Left ventricle myocardium superior (tissue), 1 donor: ENCODE measurements at places on chromosomes 2 and 18. TPM values are rescaled to one million over a fixed set of nuclear protein-coding genes. Genes with fewer than 3 reads are reported as not detected.

- no peak for DNase-seq
These were observed 849.9 kb downstream of the DCDC2C start for GRCh38 chr2:4553241-4553640.

GRCh38 chr2:144480285-144480684 lies 39.6 kb downstream of the ZEB2 start:
- no peak for DNase-seq

DNA sequence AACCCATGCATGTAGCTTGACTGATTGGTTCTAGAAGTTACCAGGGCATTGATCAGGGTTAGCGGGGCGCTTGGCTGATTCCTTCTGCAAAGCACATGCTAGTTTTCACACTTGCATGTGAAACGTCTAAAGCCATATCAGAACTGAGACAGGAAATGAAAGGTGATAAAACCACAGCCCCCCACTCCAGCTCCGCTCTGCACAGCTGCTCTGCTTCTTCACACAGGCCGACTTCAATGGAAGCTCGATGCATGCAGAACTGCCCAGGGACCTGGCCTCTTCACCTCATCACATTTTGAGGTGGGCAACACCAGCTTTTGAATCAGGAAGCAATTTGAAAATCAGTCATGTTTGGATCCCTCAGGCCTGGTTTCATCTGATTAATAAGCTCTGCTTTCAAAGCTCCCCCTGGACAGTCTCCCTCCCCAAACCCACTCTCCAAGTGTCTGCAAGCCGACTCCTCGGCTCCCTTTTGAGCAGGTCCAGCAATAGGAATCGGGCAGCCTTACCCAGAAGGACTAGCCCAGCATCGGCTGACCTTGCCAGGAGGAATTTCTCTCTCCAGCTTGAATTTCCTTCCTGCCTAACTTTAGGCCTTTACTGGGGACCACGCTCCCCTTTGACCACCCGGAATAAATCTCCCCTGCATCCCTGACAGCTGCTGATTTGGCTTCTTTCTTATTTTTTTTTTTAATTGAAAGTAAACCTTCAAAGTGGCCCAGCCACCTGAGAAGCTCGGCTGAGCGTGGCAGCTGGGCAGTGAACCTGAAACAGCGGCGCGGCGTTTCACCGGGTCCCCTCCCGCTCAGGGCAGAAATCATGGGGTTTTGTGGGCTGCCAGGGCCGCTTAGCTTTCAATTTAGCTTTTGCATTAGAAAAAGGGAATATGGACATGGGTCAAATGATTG lies 31.7 kb downstream of the HRH4 start:
- DNase-seq, result no peak

DNA sequence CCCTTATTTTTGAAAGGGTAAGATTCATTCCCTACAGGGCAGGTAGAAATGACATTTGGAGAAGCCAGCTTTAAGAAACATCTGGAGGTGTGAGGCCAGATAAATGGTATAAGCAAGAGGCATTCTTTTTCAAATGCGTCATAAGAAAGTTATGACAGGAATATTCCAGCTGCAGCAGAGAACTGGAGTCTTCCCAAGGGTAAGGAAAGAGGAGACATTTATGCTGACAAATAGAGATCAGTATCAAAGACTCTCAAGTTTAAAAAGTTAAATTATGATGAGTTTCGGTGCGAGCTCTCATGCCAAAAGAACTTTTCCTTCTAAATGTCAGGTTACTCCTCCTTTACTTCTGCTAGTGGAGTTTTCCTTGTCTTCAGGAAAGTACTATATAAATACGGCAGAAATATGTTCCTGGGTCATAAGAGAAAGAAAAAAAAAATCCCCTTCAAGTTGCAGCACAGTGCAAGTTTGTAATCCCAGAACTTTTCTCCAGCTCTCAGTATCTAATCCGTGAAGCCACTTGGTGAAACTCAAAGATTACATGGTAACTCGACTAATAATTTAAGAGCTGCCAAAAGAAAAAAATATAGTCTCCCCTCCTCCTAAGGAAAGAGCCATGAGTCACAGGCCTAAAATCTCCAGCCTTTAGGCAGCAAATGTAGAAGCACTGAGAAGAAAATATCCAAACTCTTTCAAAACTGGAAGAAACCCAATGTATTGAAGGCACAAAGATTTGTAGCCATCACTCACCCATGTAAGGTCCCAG lies 428.1 kb downstream of the MEIS1 start:
- DNase-seq, result no peak

DNA sequence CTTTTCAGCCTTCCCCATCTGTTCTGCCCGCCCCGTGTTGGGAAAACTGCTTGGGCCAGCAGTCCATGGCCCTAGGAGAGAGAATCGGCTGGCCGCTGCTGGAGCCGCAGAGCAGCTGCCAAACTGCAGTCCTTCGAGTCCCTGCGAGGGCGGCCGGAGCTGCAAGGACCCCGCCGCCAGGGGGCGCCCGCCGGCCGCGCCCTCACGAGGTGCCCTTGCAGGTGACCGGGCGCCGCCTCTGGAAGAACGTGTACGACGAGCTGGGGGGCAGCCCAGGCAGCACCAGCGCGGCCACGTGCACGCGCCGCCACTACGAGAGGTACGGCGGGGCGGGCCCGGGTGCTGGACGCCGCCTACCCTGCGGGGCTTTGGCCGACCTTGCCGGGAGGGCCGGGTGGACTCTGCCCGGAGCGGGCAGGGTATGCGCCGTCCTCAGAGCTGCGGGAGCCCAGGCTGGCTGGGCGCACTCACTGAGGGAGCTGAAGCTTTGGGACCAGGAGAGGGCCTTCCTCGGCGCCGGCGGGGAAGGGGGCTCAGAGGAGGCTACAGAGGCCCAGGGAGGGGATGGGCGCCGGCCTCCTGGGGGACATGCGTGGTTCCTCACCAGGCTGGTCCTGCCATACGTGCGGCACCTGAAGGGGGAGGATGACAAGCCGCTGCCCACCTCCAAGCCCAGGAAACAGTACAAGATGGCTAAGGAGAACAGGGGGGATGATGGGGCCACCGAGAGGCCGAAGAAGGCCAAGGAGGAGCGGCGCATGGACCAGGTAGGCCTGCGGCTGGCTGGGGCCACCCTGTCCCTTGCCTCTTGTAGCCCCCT lies 13.6 kb downstream of the ARID5A start:
- peak; percentile 66 for DNase-seq

- DNase-seq, result no peak
These were observed 86.2 kb downstream of the MIB1 start for GRCh38 chr18:21826641-21827302.

DNA sequence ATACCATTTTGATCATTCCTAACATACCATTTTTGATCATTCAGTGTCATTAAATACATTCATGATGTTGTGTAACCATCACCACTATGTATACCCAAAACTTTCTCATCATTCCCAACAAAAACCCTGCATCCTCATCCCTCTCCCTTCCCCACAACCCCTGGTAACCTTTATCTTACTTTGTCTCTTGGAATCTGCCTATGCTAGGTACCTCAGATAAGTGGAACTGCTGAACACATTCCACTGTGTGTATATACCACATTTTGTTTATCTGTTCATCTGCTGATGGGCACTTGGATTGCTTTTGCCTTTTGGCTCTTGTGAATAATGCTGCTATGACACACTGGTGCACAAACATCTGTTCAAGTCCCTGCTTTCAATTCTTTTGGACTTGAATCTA lies 83.8 kb upstream of the TFCP2L1 start:
- no peak for DNase-seq

The MGAT4A gene
- 18.8 TPM for total RNA-seq

The B3GNT7 gene
- 8.1 TPM for total RNA-seq
